Skin of body (tissue), 3 donors: ENCODE measurements at places on chromosomes 12 and 14.

- DNase-seq, result no peak
These were observed 238.5 kb downstream of the GPHN start for GRCh38 chr14:66746316-66747006.

DNA sequence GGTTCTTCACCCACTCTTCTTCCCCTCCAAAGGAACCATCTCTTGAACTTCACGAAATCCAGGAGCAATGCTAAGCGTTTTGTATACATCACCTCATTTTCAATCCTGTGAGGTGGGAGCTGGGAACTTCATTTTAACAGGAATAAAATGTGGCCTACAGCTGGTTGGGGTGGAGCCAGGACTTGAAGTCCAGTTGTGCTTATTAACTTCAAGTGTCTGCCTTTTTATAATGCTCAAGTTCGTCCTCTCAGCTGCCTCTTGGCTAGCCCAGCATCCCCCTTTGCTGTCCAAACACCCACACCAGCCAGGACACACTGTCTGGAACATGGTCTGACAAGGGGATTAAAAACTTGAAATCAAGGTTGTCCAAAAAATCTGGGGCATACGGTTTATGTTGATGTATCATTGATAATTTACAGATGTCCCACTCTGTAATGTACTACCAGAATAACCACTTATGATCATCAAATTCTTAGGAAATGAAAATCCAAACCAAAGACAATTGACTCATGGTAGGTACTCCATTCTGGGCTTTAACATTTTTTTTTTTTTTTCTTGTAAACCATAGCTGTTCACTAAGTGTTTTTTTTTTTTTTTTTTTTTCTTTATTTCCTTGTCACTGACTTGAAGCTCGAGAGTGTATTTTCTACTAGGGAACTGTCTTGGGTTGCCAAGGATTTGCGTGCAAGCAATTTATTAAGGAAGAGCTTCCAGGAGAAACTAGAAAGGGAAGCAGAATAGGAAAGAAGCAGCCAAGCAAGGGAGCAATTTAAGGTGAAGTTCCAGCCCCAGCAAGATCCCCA, 252.3 kb downstream of the EFCAB11 start:
- DNase-seq, result peak; percentile 86

- peak; percentile 70 for DNase-seq
These were observed 14.2 kb upstream of the PLXNC1 start for GRCh38 chr12:94133964-94134795.

GRCh38 chr12:58967561-58967960, 47.3 kb upstream of the LRIG3 start:
- DNase-seq, result peak; percentile 31

- no peak for DNase-seq
These were observed 198.2 kb downstream of the CHST11 start for GRCh38 chr12:104654665-104655609.

DNA sequence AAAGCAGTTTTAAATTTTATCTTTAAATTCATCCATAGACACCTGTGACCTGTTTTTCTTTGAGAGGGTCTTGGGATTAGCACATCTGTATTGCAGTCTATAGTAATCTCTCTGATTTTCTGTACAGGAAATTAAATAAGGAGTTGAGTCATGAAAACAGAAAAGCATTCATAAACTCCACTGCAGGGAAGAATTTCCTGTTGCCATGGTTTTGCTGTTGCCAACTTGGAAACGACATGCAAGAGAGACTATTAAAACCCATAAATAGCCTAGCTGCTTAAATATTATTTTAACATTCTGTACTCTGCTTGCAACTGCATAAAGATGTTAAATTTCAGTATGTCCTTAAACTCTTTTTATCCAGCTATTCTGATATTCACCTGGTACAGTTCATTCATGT, 281.0 kb upstream of the RGS6 start:
- DNase-seq, result peak; percentile 86

DNA sequence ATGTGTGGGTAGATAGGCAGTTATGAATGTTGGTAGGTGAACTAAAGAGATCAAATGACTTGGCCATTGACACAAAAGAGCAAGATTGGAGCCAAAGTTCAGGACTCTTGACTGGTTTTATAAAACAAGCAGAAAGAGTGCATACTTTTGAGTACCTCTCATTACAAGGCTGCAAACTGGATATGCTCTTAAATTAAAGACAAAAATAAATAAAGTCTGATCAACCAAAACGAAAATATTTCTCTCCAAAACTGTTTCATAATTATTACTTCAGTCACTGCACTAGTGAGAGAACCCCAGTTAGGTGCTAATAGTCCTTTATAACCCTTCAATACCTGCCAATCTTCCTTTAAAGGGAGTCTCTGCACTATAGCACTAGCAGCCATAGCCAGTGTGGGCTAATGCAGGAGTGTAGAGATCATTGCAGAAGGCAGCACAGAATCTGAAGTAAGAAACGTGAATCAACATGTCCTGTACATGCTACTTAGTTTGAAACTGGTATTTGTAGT, 147.1 kb downstream of the FOXA1 start:
- DNase-seq, result no peak

DNA sequence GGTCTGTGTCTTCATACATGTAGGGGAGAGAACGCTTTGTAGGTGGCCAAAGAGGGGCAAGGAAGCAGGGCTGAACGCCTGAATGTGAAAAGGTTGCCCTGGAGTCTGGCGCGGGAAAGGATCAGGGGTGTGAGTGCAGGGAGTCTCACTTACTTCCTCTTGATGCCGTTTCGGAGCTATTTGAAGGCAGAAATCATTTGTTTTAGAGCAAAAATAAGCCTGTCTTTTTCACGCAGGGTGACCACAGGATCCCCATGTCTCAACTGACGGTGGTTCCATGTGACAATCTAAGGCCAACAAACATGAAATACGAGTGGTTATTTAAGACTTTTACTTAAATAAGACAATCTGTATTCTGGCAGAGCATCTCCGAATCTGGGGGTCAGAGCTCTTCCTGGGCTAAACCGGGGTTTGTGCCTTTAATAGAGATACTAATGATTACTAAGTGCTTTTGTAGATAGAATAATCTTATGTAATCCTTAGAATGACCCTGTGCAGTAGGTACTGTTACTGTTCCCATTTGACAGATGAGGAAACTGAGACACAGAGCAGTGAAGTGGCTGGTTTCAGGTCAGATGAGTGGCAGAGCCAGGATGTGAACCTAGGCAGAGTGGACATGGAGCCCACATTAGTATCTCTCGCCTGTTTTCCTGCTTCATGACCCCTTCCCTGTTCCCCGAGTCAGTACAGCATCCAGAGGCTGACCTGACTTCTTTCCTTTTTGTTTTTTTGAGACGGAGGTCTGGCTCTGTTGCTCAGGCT, 1.9 kb downstream of the BRI3BP start:
- no peak for DNase-seq

- no peak for DNase-seq
These were observed 3.6 kb upstream of the LGALS3 start for GRCh38 chr14:55125403-55125802.

GRCh38 chr14:100693877-100694578, 32.7 kb upstream of the DLK1 start:
- DNase-seq, result no peak

DNA sequence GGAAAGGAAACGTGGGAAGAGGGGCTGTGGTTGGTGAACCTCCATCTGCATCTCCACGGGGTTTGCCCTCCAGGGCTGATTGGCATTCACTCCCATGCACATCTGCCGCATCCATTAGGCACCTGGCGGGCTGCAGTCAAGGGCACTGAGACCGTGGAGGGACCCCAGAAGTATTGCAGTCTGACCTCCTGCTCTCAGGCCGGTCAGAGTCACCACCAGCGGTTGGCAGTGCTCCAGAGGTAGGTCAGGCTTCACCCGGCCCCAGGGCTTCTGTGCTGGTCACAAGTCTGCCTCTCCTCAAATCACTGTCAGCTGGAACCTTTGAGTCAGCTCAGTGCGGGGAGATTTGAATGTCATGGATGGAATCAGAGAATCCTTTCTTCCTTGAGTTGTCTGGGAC, 132.3 kb downstream of the PAPOLA start:
- DNase-seq, result no peak

DNA sequence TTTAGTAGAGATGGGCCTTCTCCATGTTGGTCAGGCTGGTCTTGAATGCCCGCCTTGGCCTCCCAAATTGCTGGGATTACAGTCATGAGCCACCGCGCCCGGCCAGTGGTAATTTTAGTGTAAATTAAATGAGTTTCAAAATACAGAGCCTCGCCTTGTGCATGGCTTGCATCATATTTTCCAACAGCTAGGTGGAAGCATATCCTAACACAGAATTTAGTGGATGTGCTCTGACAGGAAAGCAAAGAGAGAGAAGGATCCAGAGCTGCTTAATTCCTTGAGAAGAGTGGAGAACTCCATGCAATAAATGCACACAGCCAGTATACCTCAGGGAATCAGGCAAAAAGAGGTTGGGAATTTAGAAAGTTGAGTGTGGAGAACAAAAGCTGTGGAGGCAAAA, 2.5 kb downstream of the OR6C2 start:
- no peak for DNase-seq

- no peak for DNase-seq
These were observed 60.0 kb upstream of the TRAF3 start for GRCh38 chr14:102717276-102717675.

DNA sequence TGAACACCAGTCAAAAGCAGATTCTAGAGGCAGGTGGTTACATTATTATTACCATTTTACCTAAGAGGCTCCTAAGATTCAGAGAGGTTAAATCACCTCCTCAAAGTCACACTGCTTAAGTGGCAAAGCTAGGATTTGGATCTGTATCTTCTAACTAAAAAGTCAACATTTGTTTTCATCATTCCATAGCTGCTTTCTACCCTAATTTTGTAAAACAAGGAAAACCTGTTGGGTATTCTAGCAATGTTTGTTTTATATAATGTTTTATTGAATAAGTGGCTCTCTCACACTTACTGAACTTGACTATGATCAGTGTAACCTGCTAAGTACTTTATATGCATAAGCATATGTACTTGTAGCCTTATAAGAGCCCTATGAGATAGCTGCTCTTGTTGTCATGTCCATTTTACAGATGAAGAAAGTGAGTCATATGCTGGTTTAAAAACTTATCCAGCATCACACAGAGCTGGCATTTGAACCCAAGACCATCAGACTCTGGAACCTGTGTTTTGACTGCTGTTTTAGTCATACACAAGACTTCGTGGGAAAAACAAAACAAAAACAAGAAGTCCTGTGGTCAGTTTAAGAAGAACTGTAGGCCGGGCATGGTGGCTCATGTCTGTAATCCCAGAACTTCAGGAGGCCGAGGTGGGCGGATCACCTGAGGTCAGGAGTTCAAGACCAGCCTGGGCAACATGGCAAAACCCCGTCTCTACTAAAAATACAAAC, 31.7 kb upstream of the EVL start:
- DNase-seq, result no peak

DNA sequence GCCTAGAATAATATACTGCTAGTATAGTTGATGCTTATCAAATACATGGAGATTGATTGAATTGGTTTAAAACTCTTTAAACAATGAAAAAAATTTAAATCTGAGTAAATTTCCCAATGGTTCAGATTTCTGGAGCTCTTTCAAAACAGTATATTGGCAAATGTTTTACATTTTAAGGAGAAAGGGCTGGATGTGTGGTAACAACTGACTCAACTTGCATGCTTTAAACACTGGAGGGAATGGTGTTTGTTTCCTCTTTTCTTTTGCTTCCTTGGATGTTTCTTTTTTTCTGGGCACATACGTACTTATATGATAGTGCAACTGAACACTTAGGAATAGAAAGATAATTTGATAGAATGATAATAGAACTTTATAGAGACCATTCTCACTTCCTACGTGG, 73.8 kb upstream of the RFX4 start:
- no peak for DNase-seq

GRCh38 chr12:99619389-99620158, 28.0 kb upstream of the GARIN6 start:
- no peak for DNase-seq

- no peak for DNase-seq
These were observed 67.7 kb downstream of the EPS8 start for GRCh38 chr12:15721316-15722115.

- DNase-seq, result no peak
These were observed 791.2 kb downstream of the FLRT2 start for GRCh38 chr14:86321151-86321550.

DNA sequence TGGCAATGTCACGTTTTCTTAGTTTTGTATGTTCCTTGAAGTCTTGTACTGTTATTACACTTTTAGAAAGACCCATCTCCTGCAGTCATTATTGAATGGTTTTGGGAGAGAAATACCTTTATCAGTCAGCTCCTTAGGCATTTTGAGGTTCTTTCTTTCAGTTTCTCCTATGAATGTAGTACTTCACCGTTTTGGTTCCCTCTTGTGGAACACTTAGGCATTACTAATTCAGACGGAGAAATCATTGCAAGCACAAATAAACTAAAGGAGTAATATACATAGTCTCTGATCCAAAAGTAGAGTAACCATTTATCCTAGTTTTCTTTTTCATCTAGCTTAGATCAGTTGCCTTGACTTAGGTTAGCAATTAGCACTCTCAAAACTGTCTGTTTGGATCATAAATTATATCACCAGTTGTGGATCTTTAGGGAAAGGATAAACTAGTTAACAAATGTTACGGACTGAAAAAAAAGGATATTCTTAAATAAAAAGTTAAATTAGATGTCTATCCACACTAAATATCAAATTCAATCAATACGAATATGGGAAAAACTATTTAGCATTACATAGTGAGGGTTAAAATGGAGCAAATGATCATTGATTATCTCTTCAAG, 1538.3 kb upstream of the SEL1L start:
- no peak for DNase-seq

DNA sequence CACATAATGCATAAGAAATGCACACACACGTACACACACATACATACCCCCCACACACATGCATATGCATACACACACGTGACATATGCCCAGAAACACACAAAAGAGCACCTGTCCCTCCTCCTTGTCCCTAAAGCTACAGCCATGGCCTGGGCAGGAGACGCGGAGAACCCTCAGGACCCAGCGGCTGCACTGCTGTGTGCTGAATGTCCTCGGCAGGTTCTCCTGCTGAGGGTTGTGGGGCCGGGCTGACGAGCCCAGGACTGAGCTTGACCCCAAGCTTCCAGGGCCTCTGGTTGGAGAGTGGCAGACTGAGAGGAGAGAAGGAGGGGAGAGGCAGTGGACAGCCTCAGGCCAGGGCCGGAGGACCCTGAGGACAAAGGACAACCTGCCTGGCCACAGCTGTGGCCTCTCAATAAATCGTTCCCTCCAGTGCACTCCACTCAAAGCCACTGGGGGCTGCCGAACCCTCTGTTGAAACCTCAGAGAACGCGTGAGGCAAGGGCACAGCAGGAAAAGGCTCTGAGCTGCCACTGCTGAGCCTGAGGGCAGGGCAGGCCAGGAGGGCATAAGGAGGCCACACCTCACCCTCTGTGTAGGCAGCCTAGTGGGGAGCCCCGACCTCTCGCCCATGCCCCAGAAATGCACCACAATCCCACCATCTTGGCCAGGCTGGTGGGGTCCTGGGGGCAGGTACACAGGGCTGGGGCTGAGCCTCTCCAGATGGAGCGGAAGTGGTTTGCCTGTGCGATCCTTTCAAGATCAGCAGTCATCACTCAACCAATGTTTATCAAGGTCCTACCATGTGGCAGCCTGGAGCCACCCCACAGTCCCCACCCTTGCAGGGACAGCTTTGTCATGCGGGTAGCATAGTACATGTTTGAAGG, 3.1 kb downstream of the CACNA2D4 start:
- no peak for DNase-seq
